GM12864 (cell line): ENCODE measurements at places on chromosomes 11 and 22.

DNA sequence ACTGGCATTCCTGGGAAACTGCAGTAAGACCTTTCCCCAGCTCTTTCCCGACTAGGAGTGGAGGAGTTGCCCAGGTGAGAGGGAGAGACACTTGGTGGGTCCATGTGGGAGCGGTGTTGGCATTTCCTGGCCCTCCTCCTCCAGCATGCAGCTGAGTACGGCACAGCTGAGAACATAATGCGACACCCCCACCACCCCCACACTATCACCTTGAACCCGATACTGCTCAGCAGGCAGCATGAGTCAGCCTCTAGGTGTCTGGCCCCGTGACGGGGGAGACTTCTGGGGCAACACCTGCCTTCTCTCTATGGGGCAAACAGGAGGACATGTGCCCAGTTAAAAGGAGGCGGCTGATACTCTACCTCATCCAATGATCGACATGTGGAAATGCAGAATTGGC, 64.4 kb downstream of the PKNOX2 start:
- DNase-seq, result no peak

DNA sequence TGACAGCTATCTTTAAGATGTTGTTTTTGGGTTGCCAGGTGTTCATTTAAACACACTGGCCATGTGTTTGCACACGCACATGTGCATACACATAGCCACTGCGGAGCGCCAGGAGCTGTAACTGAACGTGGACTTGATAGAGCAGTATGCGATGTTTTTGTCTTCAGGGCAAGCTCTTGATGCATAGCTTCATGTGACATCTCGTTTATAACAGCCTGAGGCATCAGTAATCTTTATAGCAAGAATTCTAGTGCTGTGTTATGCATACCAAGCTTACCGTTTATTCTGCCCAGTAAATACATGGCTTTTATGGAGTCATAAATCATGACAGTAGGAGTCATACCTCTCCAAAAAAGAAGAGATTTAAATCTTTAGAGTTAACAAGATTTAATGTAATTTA, 87.0 kb downstream of the ATXN10 start:
- no peak for DNase-seq

DNA sequence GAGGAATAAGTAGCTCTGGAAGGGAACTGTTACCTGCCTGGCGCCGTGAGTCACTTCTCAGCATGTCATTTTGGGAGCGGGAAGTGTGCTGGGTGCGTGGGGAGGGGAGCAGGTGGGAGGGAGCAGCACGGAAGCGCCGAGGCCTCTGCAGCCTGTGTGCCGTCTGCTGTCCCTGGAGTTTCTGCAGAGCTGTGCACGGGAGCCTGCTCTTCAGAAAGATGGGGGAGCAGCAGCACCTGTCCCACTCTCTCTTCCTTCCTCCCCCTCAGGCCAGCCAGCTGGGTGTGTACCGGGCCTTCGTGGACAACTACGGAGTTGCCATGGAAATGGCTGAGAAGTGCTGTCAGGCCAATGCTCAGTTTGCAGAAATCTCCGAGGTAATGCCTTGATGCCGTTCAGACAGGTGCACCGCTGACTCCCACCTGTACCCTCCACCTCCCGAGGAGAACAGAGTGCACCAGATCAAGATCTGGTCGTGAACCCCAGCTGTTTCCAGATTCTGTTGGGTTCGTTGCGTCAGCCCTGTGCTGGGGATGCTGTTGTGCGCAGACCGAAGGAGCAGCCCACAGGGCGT, 87.9 kb downstream of the BCR start:
- no peak for DNase-seq

- no peak for DNase-seq
Measured at GRCh38 chr22:43424666-43425630, 13.1 kb downstream of the MPPED1 start.

DNA sequence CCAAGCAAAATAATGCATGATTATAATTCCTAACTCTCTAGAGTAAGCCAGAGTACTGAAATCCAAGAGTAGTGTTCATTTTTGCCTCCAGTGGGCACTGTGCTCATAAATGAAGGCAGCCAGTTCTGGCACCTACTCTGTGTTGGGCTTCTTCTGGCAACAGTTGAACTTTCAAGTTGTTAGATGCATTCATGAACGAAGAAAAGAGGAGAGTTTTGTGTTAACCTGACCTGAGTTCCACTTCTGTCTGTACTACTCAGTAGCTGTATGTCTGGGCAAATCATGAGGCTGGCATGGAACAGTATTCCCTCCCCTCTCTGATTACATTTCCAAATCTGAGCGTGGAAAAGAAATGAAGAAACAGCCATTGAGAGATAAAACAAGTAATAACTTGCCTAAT, 20.3 kb upstream of the TENM4 start:
- no peak for DNase-seq

GRCh38 chr11:9675691-9676090, 11.8 kb downstream of the SWAP70 start:
- DNase-seq, result no peak

DNA sequence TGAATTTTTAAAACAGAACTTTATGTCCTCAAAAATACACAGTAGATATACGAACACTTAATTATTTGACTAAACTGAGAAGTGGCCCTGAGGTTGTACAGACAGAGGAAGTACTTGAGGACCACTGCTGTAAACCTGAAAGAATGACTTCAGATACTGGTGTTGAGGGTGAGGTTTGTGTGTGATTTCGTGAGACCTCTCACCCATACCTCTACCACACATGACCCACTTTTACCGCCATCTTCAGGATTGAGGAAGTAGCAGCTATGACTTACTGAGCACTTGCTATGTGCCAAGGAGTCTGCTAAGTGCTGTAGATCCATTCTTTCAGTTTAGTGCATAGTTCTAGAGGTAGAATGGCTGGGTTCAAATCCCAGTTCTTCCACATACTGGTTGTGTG, 21.9 kb downstream of the MMP13 start:
- DNase-seq, result no peak

DNA sequence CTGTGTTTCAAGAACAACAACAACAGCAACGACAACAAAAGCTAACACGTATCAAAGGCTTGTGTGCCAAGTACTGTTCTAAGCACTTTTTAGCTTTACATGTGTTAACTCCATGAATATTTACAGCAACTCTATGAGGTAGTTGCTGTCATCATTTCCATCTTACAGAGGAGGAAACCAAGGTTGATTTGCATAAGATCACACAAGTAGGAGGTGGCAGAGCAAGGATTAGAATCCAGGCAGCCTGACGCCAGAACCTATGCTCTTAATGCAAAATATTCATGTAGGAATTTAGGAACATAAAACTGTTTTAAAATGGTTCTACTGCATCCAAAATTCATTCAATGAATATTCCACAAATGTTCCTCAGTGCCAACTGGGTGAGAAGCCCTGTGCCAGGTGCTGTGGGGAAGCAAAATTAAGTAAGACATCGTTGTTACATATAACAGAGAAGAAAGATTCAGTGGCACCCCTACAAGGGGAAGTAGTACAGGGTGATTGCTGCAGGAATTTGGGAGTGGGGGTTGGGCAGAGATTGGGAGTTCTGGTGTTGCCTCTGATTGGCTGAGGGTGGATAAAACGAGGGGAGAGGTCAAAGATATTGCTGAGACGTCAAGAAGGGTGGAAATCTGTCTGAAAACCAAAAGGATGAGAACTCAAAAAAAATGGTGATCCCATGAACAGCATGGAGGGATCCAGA, 86.1 kb upstream of the ARHGAP20 start:
- DNase-seq, result no peak

- DNase-seq, result no peak
Measured at GRCh38 chr11:62195945-62196344, 5.9 kb downstream of the SCGB1D1 start.

DNA sequence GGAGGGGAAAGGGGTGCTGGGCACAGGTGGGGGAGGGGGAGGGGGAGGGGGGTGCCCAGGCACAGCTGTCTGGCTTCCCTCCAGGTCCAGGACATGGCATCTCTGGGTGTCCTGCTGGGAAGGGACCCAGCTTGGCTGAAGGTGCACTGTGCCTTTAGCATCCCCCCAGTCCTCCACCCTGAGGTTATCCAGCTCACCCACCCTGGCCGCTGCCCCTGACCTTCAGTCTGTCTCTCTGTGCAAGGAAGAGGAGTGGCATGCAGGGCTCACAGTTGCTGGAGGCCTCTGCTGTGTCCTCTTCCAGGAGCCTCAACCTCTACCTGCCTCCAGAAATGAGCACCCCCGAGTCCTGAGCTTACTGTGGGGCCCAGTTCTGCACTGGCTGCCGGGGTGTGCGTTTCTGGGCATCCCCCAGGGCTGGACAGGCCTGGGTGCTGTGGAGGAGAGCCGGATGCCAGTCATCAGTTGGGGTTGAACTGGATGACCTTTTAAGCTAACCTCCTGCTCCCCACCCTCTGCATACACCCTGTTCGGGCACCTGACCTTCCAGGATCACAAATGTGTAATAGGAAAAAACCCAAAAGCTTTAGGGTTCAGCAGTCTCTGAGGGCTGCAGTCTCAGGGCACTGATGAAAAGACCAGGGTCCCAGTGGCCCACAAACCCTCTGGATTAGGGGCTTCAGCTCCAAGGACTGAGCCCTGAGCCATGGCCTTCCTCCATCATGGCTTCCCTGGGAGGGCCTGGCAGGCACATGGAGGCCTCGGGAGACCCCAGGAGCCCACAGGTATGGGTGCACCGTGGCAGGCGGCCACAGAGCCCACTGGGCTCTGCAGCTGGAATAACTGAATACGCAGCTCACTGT, 9.6 kb upstream of the CTSD start:
- no peak for DNase-seq

- DNase-seq, result no peak
Measured at GRCh38 chr11:61912530-61912898, 4.9 kb downstream of the RAB3IL1 start.

- no peak for DNase-seq
Measured at GRCh38 chr11:117824571-117825537, at the start of gene FXYD2. FXYD2 (minus strand) TSS chr11:117824744; CDS start chr11:117824678, 66 bp downstream.

DNA sequence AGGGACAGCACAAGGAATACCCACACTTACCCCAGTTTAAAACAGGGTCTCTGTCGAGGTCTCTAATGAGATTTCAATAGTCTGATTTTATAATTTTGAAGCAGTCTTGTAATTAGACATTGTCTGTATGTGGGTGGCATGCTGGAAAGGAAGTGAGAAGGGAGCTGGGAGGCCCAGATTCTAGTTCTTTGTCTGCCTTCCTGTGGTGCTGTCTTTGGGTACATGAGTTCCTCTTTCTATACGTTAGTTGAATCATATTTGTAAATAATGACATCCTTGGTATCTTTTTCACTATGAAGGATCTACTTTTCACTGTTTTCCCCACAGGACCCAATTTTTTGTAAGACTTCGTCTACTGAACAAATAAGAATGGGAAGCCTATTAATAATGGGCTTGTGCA, 42.0 kb upstream of the TENM4 start:
- peak; percentile 59 for DNase-seq

DNA sequence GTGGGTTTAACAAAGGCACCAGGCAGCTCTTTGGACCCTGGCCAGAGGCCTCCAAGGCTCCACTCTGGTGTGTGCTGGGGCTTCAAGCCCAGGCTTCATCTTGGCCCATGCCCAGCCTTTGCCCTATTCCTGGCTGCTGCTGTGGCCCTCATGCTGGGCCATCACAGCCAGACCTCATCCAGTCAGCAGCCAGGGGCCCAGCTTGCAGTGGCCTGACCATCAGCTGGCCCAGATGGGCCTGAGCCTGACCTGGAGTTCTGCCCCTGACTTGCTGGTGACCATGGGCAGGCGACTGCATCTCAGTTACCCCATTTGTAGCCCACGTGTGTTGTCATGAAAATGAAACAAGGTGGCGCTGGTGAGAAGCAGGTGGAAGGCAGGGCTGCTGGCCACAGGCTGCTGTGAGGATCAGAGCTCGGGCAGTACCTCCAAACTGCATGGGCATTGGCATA, 76.1 kb downstream of the MED15 start:
- DNase-seq, result no peak

DNA sequence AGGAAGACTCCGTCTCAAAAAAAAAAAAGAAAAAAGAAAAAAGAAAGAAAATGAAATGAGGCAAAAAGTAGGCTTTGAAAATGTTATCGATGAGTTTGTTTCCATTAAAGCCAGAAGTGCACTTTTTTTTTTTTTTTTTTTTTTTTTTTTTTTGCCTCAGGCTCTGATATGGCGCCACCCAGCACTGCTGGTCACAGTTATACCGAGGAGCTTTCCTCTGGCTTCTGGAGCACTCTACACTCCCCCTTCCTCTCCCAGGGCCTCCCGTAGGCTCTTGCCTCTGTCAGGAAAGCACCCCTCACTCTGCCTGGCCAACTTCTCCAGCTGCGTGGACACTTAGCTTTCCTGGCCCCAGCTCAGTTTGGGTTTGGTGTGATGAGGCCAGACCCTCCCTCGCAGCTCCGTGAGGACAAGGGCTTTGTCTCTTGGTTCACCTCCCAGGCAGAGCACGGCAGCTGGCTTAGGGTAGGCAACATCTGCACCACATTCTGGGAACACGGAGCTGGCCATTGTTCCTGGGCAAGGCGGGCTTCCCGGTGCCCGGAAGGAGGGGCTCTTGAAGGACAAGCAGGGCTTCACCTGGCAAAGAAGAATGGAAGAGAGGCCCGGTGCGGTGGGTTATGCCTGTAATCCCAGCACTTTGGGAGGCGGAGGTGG, 16.9 kb downstream of the FADS2 start:
- DNase-seq, result no peak

DNA sequence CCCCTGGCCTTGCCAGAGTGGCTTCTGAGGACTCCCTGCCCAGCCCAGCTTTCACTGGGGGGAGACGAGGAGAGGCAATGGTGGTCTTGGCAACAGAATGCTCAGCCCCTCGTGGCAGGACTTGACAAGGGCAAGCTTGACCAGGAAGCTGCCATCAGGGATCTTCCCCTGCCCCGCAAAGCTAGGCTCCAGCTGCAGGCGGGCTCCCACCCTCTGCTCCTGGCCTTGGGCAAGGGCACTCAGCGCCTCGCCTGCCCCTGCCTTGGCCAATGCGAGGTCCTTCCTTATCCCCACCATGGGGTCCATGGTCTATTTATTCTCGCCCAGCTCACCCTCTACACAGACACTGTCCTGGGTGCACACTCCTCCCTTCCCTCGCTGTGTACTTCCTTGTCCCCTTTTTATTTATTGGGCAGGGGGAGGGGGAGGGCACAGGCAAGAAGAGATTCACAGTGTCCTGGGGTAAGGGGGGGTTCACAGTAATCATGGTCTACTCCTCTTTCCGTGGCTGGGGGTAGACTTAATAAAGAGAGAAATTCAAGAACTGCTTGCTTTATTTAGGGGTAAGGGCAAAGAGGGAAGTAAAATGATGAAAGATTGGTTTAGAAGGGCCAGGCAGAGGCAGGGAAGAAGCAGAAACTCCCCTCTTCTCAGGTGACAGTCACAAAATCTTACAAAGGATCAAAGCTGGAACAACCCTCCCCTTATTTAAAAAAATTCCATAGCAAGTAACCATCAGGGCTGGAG, 1.6 kb downstream of the GPHA2 start:
- no peak for DNase-seq
